Suppressor macrophage treated with lipopolysaccharide for 1 hour (primary cell): ENCODE measurements at places on chromosomes 3 and 15.

DNA sequence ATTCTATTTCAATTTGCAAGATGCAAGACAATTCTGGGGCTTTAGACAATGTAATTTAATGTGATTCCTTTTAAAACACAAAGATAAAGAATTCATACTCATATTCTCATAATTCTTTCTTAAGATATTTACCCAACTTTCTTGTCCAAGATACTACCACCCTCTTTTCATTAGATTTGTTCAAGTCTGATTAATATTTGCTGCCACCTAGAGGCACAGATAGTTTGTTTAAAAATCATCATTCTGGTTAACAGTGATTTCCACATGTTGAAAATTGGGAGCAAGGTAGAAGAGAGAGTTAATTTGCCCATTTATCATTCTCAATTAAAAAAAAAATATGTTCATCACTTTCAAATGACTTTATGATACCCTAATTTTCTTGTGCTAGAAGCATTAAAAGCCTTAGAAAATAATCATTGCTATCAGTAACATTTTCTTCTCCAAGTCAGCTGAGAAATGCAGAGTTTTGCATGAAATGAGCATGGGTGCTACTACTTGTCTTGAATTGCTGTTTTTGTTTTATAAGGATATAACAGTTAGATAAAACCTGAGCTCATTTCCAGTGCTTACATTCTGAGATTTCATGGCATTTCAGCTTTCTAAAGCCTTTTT is 11.6 kb downstream of the TAMM41 start:
- peak; percentile 14 for DNase-seq

- peak; percentile 39 for DNase-seq
Measured at GRCh38 chr3:88057630-88058305, 1.0 kb downstream of the CGGBP1 start.

DNA sequence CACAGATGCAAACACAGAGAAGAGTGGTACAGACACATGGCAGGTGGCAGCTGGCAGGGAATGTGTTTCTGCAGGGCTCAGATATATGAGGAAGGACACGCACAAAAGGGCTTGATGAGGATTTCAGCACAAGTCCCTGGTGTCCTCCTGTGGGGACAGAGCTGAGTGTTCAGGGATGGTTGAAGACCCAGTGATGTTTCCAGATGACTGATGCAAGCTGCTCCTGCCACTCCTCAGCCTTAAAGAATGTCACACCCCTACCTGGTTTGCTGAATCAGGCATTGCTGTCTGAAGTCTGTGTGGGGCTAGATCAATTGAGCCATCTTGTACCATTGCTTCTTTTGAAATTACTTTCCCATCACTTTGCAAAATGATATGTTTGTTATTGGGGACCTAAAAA is 40.2 kb downstream of the TNFAIP8L3 start:
- DNase-seq: no peak

GRCh38 chr15:92970656-92971055 is 70.5 kb downstream of the CHD2 start:
- no peak for DNase-seq

DNA sequence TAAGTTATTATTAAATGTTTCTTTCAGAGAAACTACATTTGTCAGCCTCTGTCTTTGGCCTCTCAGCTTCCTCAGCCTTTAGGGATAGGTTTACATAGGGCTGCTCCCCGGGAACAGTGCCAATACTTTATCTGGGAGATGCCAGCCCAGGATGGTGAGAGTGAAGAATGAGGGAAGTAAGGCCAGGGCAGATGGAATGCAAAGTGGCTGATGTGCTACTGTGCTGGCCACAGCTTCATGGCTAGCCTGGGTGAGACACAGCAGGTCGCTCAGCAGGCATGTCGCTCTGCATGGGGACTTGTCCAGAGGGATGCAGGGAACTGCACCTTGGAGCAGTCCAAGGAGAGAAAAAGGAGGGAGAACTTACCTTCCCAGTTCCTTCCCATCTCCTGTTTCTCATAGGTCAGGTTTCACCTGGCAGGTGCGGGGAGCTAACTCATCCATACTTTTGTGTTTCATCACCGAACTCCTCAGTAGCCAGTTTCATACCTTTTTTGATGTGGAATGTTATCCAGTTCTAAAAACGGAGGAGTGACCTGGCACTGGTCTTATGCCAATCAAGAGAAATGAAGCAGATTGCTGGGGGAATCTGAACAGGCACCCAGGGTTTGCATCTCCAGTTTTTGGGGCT is 30.9 kb upstream of the C15orf39 start:
- no peak for DNase-seq

DNA sequence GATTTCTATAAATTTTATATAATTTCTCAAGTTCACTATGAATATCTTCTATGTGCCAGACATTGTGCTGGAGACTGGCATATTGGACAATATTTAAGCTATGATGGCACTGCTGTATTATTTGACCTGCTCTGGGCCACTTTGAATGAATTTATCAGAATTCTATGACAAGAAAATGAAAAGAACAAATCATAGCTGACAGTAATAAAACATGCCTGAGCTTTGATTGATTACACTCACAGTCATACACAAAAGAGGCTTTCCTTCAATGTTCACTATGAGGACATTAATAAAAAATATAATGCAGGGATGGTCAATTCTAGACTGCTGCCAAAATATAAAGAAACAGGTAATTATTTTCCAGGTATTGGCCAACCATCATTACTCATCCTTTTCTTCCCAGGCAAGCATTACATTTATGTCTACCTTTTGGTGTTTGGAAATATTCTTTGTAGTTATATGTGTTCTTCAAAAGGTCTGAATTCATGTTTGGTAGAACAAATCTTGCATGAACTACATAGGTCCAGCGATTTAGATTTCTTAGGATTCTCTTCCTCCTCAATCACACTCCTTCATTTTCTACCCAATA is 81.0 kb upstream of the ALCAM start:
- DNase-seq: no peak
